CD4-positive, alpha-beta T cell treated with Interleukin-6 at 100 ng/mL for 8 hours (primary cell): ENCODE measurements at places on chromosomes 4 and X.
A peak's percentile ranks its signal among the peaks of the same experiment; 100 is the strongest.

GRCh38 chrX:8049827-8050226 is 121.2 kb downstream of the VCX2 start:
- no peak for DNase-seq

DNA sequence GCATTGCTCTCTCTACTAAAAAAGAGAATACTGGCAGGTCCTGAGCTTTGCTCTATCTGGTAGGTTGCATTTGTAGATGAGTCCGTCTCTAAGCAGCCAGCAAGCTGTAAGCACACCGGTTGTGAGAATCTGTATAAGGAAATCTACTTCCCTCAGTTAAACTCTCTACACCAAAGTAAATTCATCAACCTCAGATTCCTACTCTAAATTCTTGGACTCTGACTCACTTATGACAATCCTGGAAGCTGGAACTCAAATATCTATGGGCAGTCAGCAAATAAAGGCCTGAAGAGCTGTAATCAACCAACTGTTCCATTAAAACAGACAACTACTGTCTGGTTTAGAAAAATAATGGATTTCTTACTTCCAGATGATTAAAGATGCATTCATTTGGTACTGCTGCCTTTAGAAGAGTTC is 37.9 kb downstream of the FAT1 start:
- DNase-seq, result no peak

DNA sequence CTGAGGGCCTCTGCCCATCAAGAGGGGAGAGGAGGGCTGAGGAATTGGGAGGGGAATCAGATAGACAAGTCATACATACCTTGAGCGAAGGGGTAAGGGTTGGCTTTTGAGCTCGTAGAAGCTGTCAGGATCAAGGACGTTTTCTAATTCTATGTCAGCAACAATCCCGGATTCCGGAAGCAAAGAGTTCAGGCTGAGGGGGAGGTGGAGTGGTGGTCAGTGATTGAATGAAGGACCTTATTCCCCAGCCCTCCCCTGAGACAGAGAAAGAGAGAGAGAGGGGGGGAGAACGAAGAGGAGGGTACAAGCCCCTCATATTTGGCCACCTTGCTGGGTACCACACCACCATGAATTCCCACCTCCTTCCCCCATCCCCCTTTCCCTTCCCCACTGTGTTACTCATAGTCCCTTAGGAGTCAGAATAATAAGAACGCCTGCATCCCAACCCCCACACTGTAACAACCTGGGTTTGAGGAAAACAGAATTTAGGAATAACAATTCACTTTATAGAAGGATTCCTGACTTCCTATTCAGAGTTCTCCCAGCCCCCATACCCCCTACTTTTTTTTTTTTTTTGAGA is 2.7 kb downstream of the TFE3 start:
- DNase-seq, result no peak

DNA sequence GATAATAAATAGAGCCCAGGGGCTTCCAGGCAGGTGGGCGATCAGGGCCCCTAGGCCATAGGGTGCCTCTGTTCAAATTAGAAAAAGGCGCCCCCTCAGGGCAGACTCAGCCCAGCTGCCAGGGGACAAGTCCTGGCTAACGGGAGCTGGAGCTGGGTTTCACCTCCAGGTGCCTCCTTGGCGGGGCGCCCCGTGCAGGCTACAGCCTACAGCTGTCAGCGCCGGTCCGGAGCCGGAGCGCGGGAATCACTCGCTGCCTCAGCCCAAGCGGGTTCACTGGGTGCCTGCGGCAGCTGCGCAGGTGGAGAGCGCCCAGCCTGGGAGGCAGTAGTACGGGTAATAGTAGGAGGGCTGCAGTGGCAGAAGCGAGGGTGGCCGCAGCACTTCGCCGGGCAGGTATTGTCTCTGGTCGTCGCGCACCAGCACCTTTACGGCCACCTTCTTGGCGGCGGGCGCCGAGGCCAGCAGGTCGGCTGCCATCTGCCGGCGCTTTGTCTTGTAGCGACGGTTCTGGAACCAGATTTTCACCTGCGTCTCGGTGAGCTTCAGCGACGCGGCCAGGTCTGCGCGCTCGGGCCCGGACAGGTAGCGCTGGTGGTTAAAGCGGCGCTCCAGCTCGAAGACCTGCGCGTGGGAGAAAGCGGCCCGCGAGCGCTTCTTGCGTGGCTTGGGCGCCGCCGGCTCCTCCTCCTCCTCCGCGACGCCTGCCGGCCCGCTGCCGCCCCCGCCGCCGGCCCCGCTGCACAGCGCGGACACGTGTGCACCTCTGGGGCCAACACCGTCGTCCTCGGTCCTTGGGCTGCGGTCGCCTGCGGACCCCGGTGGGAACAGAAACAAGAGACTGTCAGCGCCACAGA is 2.4 kb downstream of the NKX3-2 start:
- no peak for DNase-seq

- no peak for DNase-seq
Measured at GRCh38 chr4:52822583-52822971, 39.5 kb upstream of the RASL11B start.

DNA sequence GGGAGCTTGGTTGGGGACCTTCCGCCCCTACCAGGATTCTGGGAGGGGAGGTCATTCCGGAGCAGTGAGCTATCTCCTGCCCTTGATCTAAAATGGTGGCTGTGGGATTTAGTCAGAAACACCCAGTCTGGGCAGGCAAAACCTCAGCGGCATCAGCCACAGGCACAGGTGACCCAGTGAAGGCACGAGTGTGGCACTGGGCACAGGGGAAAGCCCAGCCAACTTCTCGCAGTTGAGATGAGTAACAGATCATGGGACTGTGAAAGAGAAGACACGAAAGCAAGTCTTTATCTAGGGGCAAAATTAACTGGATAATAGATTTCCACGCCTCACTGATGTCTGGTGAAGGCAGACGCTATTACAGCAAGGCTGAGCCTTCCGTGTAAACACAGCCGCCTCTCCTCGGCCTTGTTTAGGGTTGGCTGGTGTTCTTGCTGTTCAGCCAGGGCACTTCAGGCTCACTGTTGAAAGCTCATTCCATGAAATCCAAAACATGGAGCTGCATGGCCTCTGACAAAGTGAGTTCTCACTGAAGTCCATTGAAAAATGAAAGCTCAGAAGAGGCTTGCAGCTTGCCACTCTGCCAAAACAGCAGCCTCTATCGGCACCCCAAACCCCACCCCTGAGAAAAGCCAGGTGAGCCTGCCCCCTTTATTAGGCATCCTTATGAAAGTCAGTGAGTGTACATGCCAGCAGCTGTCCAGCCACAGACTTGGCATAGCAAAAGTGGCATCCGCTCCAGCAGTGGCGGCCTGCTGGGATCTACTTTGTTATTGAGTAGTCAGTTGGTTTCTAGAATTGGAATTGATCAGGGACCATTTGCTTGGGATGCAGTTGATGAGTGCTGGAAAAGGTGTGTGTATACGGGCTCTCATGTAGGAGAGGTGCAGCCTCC is 102.3 kb upstream of the MTM1 start:
- DNase-seq, result no peak

DNA sequence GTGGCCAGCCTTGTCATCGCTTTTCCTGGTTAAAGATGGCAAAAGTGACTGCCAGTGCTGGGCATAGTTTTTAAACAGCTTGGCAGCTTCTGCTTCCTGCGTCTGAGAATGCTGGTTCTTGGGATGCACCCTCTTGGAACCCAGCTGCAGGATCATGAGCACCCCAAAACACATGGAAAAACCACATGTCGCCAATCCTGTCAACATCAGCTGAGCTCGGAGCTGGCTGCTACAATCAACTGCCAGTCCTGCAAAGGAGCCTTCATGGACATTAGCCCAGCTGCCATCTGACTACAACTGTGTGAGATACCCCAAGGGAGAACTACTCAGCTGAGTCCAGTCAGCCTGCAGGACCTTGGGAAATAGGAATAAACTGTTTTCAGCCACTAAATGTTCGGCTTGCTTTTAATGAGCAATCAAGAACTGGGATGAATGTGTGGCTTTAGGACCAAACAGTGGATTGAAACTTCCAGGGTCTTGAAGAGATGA is 31.0 kb downstream of the OSTC start:
- DNase-seq, result no peak

- DNase-seq, result no peak
Measured at GRCh38 chr4:108922191-108922590, 159.3 kb upstream of the ETNPPL start.

DNA sequence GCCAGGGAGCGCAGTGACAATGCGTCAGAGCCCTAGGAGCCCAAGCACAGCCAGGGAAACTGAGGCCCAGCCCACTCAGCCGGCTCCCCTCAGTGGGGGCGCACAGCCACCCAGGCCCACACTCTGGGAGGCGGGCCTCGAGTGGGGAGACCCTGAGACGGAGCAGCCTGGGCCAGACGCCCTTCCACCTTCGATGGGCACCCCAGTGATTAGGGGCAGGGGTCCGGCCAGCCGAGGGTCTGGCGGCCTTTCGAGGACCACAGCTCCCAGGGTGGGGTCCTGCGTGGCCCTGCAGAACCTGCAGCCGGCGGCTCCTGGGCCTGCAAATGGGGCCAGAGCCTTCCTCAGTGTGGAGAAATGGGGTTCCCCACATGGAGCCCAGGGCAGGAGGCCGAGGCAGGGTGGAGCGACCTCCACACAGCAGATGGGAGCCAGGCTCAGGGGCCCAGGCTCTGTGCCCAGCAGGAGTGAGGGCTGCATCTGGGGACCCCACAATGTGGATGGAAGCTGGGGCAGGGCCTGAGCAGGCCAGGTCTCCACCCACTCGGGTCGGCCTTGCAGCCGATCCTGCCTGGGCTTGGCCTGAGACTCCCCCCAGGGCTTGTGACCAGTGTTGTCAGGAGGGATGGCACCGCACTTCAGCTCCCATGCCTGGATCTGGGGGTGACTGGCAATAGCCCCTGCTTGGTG is 5.0 kb downstream of the HGFAC start:
- no peak for DNase-seq

GRCh38 chrX:50067435-50068284 is 133.1 kb downstream of the AKAP4 start:
- no peak for DNase-seq

DNA sequence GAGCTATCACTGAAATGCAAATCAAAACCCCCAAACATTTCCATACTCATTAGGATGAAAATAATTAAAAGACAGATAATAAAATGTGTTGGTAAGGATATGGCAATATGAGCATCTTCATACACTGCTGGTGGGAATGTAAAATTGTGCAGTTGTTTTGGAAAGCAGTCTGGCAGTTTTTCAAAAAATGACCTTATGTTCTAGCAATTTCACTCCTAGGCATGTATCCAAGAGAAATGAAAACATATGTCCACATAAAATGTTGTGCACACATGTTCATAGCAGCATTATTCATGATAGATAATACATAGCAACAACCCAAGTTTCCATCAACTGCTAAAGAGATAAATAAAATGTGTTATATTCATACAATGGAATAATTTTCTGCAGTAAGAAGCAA is 14.8 kb upstream of the GPRASP2 start:
- DNase-seq, result no peak

DNA sequence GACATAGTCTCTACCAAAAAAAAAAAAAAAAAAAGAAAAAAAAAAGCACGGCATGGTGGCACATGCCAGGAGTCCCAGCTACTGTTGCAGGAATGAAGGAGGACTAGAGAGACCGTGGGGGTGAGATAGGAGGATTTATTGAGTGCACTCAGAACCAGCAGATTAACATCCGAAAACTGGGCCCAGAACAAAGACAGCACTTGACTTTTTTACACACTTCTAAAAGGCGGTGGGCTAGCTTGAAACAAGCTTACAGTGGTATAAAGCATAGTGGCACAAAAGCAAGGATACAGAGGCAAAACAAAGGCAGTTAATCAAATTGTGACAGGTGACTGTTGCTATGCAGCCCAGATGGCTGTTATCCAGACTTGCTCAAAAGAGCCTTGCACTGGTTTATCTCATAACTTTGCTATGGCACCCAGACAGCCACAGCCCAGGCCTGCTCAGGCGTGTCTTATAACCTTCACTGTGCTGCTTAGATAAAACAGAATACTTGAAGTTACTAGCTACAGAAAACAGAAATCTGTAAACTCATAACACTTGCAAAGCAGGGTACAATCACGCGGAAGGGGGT is 9.9 kb upstream of the PI4K2B start:
- no peak for DNase-seq

DNA sequence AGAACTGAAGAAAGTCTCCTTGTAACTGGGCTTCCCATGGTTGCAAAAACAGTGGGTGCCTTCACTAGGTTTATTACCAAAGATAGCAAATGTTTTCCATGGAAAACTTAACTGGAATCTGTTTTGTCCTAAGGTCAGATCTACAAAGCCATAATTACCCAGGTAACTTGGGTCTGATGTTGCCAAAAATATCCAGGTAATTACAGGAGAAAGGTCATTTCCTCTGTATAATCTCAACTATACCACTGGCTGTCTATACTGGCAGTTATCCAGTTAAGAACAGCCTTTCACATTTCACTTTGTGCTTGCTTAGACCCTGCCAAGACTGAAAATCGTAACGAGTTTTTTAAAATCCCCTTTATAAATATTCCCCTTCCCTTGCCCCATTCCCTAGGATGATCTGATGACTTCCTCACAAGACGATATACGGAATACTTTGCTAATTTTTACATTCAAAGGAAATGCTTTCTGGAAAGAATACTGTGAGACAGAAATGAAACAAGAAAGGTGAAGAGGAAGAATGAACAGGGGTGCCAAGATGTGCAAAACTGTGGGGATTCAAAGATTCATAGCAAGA is 105.5 kb downstream of the MAML3 start:
- no peak for DNase-seq

DNA sequence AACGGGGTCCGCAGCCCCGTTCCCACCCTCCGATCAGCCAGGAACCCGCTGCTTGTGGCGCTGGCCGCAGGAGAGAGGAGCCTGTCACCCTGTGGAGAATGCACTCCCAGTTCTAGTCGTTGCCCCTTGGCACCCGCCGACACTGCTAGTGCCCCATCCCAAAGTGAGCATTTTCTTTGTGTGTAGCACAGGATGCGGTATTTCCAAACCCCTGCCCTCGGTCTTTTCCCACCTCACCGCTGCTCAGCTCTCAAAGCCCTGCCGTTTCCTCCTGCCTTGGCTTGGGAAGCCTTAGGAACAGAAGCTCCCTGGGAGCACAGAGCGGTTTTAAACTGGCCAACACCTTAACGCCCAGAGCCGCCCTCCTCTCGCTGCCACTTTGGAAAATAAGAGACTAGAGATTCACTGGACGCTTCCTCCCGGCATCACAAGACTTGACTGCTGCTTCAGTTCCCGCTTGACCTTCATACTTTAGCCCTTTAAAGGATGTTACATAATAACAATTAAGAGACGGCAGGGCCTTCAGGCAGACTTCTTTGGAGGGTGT is 772 bp downstream of the CYP4V2 start:
- peak; percentile 15 for DNase-seq

DNA sequence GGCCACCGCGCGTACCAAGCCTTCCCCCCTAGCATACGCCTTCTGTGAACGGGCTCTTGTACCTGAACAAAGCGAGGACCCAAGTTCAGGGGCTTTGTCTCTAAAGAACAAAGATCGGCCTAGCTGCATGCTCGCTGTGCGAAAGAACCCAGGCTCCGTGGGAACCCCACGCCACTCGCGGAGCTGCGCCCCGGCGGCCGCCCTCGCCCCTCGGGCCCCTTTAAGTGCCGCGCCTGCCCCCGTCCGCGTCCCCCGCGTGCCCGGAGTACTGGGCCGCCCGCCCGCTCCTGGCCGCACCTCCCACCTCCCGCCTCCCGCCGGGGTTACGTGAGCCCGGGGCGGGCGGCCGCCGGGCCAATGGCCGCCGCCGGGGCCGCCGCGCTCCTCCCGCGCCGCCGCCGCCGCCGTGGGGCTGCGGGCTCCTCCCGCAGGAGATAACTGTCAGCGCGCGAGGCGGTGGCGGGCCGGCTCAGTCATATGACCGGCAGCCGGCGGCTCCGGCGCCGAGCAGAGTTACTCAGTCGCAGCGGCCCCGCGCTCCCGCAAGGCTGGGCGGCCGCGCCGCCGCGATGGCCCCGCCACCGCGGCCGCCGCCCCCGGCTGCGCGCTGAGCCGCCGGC is at the start of gene FNIP2:
TSS of gene FNIP2 (plus strand) at position 472 of the 620 bp plus-strand sequence. CDS start 187 bp downstream, outside the sequence.
- DNase-seq, result peak; percentile 63
